ENCODE measurements at places on chromosomes 3 and 15.
A peak's percentile ranks its signal among the peaks of the same experiment; 100 is the strongest.

DNA sequence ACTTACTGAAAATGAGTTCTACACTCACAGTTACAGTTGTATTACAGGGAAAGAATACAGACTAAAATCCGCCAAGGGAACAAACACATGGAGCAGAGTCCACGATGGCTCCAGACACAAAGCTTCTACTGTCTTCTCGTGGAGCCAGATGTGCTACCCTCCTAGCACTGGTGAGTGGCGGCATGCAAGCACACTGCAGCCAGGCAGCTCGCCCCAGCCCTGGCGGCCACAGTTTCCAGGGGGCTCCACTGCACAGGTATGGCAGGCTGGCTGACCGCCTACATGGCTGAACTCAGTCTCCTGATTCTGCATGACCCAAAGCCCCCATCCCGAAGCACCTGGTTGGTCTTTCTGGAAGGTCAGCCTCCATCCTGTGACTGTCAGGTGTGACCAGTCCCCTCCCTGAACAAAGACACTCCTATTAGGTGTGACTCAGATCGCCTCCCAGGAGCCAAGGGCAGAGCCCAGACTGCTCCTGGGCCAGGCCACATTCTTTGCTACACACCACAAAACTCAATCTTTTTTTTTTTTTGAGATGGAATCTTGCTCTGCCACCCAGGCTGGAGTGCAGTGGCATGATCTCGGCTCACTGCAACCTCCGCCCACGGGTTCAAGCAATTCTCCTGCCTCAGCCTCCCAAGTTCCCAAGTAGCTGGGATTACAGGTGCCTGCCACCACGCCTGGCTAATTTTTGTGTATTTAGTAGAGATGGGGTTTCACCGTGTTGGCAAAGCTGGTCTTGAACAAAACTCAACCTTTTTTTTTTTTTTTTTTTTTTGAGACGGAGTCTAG lies 51.5 kb downstream of the CFAP92 start:
- no peak for DNase-seq

GRCh38 chr15:70120958-70121623 lies 23.4 kb upstream of the TLE3 start:
- peak; percentile 9 for DNase-seq

DNA sequence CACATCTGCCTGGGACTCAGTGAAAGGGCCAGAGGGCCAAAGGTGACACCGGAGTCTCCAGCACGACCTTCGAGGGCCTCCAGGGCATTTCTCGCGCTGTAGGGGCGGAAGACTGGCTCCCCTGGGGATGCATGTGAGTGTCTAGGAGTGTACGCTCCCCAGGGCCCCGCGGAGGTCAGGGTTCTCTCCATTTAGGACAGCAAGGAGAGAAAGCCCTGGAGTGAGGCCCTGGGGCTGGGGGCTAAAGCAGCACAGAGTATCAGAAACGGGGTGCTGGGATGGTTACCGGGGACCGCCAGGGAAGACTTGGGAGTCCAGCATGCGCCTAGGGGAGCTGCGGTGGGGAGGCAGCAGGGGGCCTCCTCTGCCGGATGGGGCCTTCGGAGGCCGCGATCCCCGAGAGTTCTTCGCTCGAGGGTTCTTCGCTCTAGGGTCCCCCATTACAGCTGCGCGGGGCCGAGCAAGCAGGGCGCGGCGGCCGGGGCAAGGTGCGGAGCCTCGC lies 595 bp upstream of the APBA2 start:
- no peak for DNase-seq

DNA sequence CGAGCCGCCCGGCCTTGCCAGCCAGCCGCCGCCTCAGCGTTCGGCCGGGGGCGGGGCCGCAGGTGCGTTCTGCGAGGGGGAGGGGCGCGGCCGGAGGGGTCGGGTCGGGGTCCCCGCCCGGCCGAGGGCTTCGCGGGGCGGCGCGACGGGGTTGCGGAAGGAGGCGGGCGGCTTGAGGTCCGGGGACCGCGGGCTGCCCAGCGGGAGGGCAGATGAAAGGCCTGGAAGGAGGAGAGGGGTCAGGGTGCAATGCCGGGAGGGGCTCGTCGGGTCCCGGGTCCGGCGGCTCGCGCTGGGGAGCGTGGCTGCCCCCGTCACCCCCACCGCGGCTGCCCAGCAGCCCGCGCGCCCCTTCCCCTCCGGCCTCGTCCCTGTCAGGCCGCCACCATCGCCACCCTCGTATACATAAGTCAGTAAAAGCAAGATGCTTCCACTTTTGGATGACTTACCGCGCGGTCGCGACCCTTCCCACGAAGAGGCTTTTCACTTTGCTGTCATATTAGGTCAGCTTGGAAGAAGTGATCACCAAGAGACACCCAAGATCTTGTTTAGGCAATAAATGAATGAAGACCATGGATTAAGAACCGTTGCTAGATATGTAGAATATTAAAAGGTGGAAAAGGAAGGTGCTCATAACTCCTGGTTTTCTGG lies 620 bp upstream of the ANP32A start:
- no peak for DNase-seq

Measured in omental fat pad (tissue), 4 donors.